ENCODE measurements at places on chromosomes 3 and 15. TPM values are rescaled to one million over a fixed set of nuclear protein-coding genes. Genes with fewer than 3 reads are reported as not detected.

DNA sequence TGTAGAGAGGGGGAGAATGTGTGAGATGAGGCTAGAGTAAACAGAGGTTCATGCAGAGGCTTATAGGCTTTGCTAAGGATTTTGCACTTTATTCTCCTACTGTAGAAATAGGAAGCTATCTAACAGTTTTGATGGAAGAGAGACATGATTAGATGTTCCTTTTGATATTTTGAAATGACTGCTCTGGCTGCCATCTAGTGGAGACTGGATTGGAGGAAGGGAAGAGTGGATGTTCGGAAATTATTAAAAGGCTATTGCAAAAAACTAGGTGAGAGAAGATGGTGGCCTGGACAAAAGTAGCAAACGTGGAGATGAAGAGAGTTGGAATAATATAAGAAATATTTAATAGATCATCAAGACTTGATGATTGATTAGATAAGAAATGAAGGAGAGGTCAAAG lies 42.2 kb downstream of the SYN2 start:
- no peak for DNase-seq

GRCh38 chr3:8445861-8446260 lies 55.8 kb upstream of the LMCD1 start:
- DNase-seq = peak; percentile 42

GRCh38 chr15:70152070-70152480 lies 54.4 kb upstream of the TLE3 start:
- peak; percentile 55 for DNase-seq

DNA sequence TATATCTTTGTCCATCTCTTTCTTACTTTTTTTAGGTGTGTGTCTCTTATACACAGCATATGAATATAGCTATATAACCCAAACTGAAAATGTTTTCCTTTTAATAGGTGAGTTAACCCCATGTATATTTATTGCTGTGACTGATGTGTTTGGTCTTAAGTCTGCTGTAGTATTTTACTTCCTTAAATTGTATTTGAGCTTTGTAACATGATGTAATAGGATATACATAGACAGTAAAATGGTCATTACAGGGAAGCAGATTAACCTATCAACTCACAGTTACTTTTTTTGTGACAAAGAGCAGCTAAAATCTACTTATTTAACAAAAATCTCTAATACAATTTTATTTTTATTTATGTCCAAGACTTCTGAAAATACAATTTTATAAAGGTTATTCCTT lies 51.8 kb upstream of the CDAN1 start:
- DNase-seq = no peak

DNA sequence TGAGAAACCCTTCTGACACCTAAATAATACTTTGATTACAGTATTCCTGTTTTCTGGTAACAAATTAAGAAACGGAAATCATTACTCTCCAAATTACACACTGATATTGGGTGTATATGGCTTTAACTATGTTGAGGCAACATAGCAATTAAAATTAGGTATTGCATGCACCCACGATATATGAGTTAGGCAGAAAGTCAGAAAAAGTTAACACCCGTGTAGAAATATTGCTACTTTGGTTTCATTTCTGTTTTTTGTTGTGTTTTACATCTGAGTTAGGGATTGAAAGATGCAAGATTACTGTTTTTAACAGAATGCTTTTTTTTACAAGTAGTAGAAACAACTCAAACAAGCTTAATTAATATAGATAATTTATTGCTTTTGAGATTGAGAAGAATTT lies 327.8 kb downstream of the GBE1 start:
- no peak for DNase-seq

MCF2L2 gene
- total RNA-seq = 0.41 TPM

- DNase-seq = peak; percentile 72
These were observed 54.5 kb upstream of the ABHD10 start for GRCh38 chr3:111924283-111924682.

DNA sequence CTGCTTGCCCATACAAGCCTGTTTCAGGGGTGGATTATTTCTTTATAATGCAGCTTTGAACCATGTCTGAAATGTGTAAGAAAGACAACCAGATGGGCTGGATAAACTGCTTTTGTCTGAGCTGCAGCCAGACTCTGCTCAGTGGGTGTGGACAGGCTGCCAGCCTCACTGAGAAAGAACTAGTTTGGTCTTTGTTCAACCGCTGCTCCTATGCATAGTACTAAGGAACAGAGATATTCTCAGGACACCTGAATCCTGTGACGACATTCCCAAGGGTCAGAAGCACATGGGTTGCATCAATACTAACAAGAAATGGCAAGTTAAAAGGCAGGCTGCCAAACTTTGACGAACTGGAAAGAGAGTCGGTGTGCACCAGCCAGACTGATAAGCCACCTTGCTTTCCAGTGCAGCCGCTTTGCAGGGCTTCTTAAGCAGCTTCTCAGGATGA lies 57.2 kb downstream of the PLD1 start:
- DNase-seq = peak; percentile 84

EXD1 gene
- total RNA-seq = 5.3 TPM

DNA sequence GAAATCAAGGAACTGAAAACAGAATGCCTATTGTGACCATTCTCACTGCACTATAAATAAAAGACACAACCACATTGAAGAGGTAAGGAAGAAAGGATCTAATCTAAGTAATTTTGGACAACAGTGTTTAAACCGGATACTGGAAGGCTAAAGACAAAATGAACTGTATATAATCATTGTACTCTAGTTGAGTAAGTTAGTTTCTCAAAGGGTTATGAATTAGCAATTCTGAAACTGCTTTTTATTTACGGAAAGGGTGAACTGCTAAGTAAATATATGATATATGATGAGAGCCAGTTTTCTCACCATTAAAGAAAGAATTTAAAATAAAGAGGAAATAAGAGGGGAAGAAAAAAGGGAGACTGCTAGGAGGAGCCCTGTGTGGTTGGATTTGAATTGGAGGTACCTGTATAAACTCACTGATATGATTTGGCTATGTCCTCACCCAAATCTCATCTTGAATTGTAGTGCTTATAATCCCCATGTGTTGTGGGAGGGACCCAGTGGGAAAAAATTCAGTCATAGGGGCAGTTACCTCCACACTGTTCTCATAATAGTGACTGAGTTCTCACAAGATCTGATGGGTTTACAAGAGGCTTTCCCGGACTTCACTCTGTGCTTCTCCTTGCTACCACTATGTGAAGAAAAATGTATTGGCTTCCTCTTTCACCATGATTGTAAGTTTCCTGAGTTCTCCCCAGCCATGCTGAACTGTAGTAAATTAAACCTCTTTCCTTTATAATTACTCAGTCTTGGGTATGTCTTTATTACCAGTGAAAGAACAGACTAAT lies 607.7 kb downstream of the PYDC2 start:
- no peak for DNase-seq
